ENCODE measurements at places on chromosomes 7 and 10.

- no peak overlapping the region for H3K27ac ChIP-seq
- no peaks in the 10 kb centered on the region for H3K36me3 ChIP-seq
- H3K4me3 ChIP-seq, result no peak overlapping the region
- peaks cover 22% of the 10 kb centered on the region for H3K4me1 ChIP-seq
- no peaks in the 10 kb centered on the region for H3K27me3 ChIP-seq
Observed at GRCh38 chr10:71683301-71683700, 36.3 kb downstream of the C10orf105 start.

DNA sequence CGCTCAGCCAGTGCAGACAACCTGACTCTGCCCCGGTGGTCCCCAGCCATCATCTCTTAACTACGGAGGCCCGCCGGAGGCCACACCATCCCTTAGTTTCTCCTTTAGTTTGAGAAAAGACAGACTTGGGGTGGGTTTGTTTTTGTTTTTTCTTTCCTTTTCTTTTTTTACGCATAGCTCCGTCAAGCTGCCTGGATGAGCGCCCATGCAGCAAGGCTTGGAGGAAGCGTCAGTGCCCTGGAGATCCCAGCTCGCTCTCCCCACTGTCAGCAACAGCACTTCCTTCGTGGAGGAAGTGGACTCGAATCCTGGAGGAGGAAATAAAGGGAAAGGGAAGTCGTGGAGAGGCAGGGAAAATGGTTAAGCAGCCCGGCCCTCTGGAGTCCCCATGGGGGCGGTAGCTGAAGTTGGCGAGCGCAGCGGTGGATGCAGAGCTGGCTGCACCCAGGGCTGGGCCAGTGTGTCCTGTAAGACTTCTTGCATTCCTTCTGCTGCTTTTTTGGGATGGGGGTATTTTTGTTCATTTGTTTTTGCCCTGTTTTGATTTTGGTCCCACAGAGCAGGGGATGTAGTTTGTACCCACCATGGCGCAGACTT, 35.9 kb upstream of the GJD4 start:
- H3K4me1 ChIP-seq, result peaks cover 10% of the 10 kb centered on the region
- no peak overlapping the region for H3K4me3 ChIP-seq
- DNase-seq, result no peak
- no peak overlapping the region for H3K27ac ChIP-seq

- H3K36me3 ChIP-seq, result no peaks in the 10 kb centered on the region
- no peaks in the 10 kb centered on the region for H3K4me1 ChIP-seq
- DNase-seq, result no peak
- no peaks in the 10 kb centered on the region for H3K27me3 ChIP-seq
Observed at GRCh38 chr7:30996256-30996655, 32.5 kb downstream of the GHRHR start.

GRCh38 chr7:54932818-54933543, 85.8 kb upstream of the EGFR start:
- H3K27ac ChIP-seq, result peak overlapping the region; percentile 25
- no peak for DNase-seq

DNA sequence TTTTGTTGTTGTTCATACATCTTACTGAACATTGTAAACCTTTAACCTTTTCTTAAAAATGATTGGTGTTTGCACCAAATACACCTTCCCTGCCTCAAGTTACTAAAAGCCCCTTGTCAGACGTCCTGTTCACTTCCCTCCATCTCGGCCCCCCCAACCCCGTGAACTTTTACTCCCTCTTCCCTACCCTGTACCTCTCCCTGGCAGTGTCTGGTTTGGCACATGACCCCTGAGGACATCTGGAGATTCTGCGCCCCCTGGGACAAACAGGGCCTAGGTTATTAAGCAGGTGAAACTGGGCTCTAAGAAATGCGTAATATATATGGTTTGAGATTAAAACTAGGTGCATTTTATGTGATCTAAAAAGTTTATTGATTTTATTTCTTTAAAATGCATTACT, 1.4 kb downstream of the PPP2R2D start:
- peaks cover 5% of the 10 kb centered on the region for H3K27me3 ChIP-seq
- DNase-seq, result no peak
- H3K4me3 ChIP-seq, result peak overlapping the region; percentile 94
- H3K4me1 ChIP-seq, result peaks cover 34% of the 10 kb centered on the region
- H3K27ac ChIP-seq, result no peak overlapping the region

GRCh38 chr10:507908-508444, 181.5 kb downstream of the DIP2C start:
- H3K36me3 ChIP-seq, result no peaks in the 10 kb centered on the region
- no peak overlapping the region for H3K4me3 ChIP-seq
- H3K27ac ChIP-seq, result no peak overlapping the region
- H3K4me1 ChIP-seq, result peaks cover 14% of the 10 kb centered on the region
- no peak for DNase-seq

GRCh38 chr7:105896407-105896911, 20.1 kb upstream of the ATXN7L1 start:
- no peak overlapping the region for H3K4me3 ChIP-seq
- no peak for DNase-seq
- H3K27ac ChIP-seq, result no peak overlapping the region
- no peaks in the 10 kb centered on the region for H3K4me1 ChIP-seq
- H3K27me3 ChIP-seq, result no peaks in the 10 kb centered on the region
- H3K36me3 ChIP-seq, result no peaks in the 10 kb centered on the region

- no peak overlapping the region for H3K4me3 ChIP-seq
- H3K27ac ChIP-seq, result no peak overlapping the region
- H3K4me1 ChIP-seq, result no peaks in the 10 kb centered on the region
- no peaks in the 10 kb centered on the region for H3K36me3 ChIP-seq
Observed at GRCh38 chr7:148398844-148399365, 191.7 kb upstream of the C7orf33 start.

DNA sequence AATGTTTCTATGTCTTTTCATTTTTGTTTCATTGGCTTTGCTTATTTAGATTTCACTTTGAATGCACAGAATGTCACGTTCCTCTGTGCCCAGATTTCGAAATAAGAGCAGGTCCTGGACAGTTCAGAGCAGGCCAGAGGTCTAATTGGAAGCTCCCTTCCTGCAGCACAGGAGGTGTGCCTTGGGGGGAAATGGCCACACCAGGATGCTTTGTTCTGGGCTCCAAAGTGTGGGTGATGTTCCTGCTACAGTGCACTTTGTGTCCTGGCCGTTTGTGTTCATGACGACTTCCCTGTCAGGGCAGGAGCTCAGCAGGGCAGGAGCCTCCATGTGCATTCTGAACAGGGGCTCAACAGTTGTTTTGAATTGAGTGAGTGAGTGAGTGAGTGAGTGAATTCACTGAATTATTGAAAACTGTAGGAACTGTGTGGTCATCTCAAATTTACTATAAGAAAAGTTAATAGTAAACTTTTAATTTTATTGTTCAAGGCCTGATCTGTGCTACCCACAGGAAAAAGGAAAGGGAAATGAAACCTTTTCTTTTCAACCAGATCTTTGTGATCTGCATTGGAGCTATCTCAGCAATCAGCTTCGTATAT, 109.5 kb upstream of the GJD4 start:
- no peak overlapping the region for H3K4me3 ChIP-seq
- no peak for DNase-seq
- H3K4me1 ChIP-seq, result peaks cover 13% of the 10 kb centered on the region

- H3K27ac ChIP-seq, result no peak overlapping the region
- no peaks in the 10 kb centered on the region for H3K36me3 ChIP-seq
- H3K27me3 ChIP-seq, result no peaks in the 10 kb centered on the region
Observed at GRCh38 chr7:99843808-99844207, 16.0 kb downstream of the CYP3A43 start.

DNA sequence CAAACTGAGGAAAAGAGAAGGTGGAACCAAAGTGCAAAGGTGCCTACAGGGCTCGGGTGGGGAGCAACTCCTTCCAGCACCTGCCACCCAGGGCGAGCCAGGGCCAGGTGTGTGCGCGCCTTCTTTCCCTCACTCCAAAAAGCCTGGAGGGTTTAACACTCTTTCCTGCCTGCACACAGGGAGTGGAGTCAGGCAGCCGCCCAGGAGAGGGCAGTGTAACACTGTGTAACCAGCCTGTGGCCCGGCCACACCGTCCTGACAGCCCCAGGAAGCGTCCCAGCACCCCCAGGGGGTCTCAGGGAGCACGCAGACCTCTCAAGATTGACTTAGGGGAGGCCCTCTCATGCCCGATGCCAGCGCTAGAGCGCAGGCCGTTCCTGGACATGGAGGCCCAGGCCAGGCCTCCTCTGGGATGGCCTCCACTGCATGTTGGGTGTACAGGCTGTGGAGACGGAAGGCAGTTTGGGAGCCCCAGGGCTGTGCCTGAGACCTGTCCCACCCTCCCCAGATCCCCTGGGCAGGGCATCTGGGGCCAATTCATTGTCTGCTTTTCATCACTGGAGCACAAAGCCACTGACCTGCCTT, 13.4 kb downstream of the BRI3 start:
- no peaks in the 10 kb centered on the region for H3K4me1 ChIP-seq
- no peak overlapping the region for H3K27ac ChIP-seq
- peaks cover 5% of the 10 kb centered on the region for H3K36me3 ChIP-seq
- H3K4me3 ChIP-seq, result no peak overlapping the region
- no peaks in the 10 kb centered on the region for H3K27me3 ChIP-seq

DNA sequence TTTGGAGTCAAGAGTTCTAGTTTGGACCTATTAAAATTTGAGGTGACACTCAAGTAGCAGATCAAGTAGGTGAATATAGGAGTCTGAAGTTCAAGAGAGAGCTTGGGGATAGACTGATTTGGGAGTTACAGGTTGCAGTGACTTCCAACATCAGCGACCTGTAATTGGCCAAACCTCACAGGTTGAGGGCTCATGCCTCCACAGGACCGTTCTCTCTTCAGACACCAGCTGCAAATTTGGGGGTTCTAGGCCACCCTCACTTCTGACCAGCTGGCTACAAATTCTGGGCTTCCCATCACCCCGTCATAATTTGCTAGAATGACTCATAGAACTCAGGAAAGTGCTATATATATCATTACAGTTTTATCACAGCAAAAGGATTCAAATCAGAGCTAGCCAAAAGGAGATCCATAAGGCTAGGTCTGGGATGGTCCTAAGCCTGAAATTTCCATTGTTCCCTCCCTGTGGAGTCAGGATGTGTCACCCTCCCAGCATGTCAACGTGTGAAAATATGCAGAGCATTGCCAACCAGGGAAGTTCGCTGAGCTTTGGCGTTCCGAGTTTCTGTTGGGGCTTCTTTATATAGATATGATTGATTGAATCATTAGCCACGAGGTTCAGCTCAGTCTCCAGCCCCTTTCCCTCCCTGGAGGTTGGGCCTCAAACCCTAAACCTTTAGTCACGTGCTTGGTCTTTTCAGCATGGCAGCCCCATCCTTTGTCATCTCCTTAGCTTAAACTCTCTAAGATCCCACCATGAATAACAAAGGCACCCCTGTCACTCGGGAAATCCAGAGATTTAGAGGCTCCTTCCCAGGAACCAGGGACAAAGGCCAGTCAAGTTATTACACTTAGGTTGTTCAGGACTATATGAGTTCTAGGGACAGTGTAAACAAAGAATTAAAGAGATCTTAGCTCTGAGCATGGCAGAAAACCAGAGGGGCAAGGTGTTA, 20.7 kb upstream of the ZNF212 start:
- no peak overlapping the region for H3K27ac ChIP-seq
- H3K27me3 ChIP-seq, result no peaks in the 10 kb centered on the region
- peaks cover 56% of the 10 kb centered on the region for H3K36me3 ChIP-seq

- H3K27me3 ChIP-seq, result no peaks in the 10 kb centered on the region
- H3K4me1 ChIP-seq, result peaks cover 22% of the 10 kb centered on the region
- peaks cover 95% of the 10 kb centered on the region for H3K36me3 ChIP-seq
- H3K27ac ChIP-seq, result no peak overlapping the region
- DNase-seq, result no peak
Observed at GRCh38 chr10:128102480-128103228, 23.6 kb downstream of the MKI67 start.

DNA sequence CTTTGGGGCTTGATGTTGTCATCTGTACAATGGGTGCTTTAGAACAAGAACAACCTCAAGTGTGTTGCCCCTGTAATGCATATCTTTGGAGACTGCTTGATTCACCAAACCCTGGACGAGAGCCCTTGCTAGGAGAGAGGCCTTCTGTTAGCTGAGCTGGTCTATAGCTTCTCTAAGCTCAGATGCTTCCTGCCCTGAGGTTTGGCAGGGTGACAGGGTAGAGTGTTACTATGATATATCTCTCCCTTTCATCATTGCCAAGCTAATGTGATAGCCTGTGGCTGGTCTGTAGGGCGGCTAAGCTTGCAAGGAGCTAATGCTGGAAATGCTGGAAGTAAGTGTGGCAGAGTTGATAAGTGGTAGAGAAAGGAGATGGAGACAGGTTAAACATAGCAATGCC, 364.1 kb downstream of the RPS24 start:
- H3K27me3 ChIP-seq, result no peaks in the 10 kb centered on the region
- no peak overlapping the region for H3K4me3 ChIP-seq
- H3K36me3 ChIP-seq, result no peaks in the 10 kb centered on the region
- DNase-seq, result no peak

GRCh38 chr7:1926908-1927306, 256.8 kb downstream of the ELFN1 start:
- H3K27me3 ChIP-seq, result no peaks in the 10 kb centered on the region
- H3K4me1 ChIP-seq, result peaks cover 73% of the 10 kb centered on the region
- peak overlapping the region; percentile 89 for H3K27ac ChIP-seq
- H3K4me3 ChIP-seq, result no peak overlapping the region

- H3K36me3 ChIP-seq, result peaks cover 10% of the 10 kb centered on the region
- no peak overlapping the region for H3K4me3 ChIP-seq
- H3K4me1 ChIP-seq, result no peaks in the 10 kb centered on the region
- no peak overlapping the region for H3K27ac ChIP-seq
Observed at GRCh38 chr7:23158546-23158945, 23.3 kb upstream of the NUP42 start.

DNA sequence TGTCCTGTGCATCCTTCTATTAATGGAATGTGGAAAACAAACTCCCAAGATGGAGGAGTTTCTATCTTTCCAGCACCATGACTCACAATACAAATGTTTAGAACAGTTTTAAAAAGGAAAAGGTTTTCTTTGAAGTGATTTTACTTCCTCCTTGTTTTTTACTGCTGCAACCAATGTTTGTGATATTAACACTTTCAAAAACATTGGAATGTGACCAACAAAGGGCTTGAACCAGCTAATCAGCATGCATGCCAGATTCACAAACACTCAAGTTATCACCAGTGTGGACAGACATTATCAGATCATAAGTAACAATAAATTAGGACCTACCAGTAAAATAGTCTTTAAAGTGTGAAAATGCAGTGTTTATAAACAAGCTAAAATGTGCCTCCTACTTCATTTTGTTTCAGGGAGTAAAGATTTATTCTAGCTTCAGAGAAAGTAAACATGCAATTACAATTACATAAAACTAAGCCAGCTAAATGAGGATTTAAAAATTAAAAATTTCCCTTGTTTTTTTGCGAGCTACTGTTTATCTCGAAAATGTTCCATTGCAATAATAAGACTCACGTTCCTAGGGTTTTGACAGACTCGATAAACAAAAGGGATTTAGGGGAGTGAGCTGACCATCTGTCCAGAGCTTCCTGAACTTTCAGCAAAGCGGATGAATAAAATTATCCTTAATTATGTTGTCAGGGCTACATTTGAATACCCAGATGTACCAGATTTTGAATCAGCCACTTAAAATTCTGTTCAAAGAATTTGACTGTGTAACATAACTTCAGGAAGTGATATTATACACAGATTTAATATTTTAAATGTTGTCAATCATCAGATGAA, 29.8 kb downstream of the CPVL start:
- H3K27ac ChIP-seq, result no peak overlapping the region
- peaks cover 38% of the 10 kb centered on the region for H3K4me1 ChIP-seq
- H3K36me3 ChIP-seq, result peaks cover 4% of the 10 kb centered on the region
- no peak overlapping the region for H3K4me3 ChIP-seq
- DNase-seq, result no peak
